ENCODE measurements at places on chromosomes 5 and 9.

- no peak for DNase-seq
These were observed 28.7 kb downstream of the LCP2 start for GRCh38 chr5:170268884-170269283.

DNA sequence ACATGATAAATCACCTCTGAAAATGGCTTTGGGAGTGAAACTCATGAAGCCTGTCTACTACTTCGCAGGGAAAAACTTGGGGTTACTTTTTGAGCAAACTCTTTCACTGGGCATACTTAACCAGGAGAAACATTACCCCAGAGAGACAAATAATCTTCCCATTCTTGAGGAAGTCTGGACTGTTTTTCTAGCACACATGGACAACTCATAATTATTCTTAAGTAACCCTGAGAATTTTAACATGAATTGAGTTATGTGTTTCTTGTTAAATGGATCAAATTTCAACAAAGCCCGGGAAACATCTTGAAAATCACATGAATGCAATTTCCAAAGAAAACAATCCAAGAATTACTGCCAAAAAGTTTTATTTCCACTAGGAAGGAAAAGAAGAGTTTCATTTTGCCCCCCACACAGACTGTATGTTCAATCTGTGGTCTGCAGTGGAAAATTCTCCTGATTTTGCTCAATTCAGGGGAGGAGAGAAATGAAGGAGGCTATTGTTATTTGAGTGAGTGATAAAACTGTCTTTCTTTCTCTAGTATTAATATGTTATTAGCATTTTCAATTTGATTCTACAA lies 564.8 kb upstream of the CLINT1 start:
- DNase-seq = no peak

- DNase-seq = no peak
These were observed 286.0 kb upstream of the TUSC1 start for GRCh38 chr9:25964239-25964638.

DNA sequence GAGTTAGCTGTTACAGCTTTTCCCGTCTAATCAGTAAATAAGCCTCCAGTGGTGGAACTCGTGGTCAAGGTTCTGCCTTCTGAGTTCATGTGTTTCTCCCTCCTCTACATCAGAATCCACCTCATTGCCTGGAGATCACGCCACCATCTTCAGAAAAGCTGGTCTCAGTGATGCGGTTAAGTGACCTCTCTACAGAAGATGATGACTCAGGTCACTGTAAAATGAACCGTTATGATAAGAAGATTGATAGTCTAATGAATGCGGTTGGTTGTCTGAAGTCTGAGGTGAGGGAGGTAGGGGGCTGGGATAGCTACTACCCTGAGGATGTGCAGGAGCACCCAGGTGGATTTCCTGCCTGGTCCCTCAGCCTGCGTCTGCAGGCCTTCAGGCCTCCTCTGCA lies 13.3 kb downstream of the ODF2 start:
- DNase-seq = no peak

DNA sequence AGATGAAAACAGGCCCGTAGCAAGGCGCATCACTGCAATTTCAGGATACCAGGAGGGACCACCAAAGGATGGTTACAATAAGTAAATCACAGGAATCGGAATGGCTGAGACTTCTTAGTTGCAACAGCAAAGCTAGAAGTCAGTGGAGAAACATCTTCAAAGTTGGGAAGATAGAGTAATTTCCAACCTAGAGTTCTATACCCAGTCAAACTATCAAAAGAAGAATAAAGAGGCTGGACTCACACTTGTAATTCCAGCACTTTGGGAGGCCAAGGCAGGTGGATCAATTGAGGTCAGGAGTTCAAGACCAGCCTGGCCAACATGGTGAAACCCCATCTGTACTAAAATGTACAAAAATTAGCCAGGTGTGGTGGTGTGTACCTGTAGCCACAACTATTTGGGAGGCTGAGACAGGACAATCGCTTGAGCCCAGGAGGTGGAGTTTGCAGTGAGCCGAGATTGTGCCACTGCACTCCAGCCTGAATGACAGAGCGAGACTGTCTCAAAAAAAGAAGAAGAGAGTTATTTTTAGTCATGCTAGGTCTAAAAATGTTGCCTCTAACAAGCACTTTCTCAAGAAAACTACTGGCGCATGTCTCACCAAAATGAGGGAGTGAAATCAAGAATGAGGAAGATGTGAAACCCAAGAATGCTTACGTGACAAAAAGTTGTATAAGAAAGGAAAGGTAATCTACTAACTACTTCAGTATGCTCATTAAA lies 267.7 kb downstream of the DENND1A start:
- no peak for DNase-seq

DNA sequence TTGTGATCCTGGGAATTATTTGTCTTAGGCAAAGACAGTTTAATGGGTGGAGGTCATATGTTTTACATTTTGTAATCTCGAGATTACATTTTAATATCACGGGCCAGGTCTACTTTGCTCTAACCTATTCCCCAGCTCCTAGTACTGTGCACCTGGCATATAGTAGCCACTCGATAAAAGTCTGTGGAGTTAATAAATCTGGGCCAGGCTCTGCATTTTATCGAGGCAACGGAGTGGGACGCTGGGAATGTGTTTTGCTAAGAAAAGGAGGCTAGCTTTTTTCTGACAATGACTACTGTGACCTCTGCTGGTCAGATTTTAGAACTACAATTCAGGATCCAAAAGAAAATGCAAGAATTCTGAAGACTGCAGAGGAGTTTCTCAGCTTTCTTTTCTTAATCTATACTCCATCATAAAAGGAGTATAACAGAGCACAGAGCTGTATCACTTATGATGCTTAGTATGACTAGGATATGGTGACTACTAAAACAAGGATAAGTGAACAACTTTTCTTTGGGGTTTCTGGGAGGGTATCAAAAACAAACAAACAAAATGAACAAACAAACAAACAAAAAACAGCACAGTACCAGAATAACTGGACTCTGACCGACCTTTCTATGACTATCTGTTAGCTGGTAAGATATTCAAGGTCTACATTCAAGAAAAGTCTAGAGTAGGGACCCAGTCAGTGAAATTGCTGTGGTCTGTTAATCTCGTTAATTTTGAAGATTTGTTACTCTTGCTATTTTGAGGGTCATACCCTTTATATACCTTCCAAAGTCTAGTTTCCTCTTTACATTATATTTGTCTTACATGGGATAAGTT lies 46.1 kb upstream of the CER1 start:
- DNase-seq = no peak

GRCh38 chr9:21267485-21268346 lies 27.9 kb upstream of the IFNA14 start:
- DNase-seq = no peak

GRCh38 chr5:59685793-59686192 lies 207.7 kb downstream of the PDE4D start:
- no peak for DNase-seq

DNA sequence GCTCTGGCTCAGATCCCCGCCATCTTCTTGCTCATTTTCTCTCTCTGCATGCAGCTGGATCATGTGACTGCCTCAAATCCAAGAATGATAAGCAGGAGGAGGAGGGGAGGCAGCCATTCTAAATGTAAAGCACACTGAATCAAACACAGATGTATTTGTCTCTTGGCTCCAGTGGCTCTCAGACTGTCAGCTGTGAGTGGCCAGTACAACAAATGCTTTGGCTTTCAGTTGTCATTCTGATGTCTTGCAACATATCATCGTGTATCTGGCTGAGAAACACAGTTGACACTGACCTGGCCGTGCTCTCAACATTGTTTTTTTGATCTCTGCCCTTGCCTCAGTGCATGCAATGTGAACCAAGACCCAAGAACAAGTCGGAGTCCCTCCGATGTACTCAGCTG lies 233.1 kb downstream of the ADAMTSL1 start:
- no peak for DNase-seq

All from stimulated activated CD4-positive, alpha-beta T cell treated with anti-CD3 and anti-CD28 coated beads, TNF-alpha, amount 100 ng/mL, for 24 hours (primary cell).